ENCODE measurements at places on chromosomes 1 and 21.

DNA sequence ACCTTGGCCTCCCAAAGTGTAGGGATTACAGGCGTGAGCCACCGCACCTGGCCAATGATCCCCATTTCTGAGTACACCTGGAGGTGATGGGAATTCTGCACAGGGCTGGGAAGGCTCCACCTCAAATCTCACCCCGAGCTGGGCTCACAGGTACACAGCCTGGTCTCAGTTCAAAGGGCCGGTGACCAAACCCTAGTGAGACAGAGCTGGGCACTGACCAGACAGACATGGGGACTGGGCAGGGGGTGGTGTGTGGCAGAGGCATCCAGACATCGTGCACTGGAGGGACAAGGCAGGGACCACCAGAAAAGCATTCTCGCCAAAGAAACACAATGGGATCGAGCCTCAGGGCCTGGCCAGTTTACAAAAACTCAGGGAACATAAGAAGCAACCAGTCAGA lies 17.2 kb downstream of the LSS start:
- no peak for DNase-seq

GRCh38 chr21:24224422-24224821 lies 1382.9 kb downstream of the MRPL39 start:
- no peak for DNase-seq

DNA sequence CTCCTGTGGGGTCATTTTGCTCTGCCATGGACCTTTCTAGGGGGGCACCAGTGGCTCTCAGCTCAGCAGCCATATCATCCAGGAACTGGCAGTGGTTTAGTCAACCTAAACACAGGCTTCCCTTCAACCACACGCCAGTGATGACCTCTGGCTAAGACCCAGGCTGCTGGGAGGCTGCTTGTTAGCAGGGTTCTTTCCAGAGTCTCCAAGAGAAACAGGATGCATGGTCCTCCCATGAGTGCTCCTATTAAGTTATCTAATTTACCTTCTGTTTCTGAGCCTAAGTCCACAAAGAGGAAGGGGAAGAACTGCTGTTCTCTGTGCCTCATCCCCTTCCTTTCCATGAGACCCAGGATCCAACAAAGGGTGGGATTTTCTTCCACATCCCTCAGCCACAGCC lies 137.3 kb upstream of the PLXNA2 start:
- no peak for DNase-seq

- no peak for DNase-seq
Observed at GRCh38 chr21:46069166-46069565, 28.7 kb upstream of the COL6A2 start.

DNA sequence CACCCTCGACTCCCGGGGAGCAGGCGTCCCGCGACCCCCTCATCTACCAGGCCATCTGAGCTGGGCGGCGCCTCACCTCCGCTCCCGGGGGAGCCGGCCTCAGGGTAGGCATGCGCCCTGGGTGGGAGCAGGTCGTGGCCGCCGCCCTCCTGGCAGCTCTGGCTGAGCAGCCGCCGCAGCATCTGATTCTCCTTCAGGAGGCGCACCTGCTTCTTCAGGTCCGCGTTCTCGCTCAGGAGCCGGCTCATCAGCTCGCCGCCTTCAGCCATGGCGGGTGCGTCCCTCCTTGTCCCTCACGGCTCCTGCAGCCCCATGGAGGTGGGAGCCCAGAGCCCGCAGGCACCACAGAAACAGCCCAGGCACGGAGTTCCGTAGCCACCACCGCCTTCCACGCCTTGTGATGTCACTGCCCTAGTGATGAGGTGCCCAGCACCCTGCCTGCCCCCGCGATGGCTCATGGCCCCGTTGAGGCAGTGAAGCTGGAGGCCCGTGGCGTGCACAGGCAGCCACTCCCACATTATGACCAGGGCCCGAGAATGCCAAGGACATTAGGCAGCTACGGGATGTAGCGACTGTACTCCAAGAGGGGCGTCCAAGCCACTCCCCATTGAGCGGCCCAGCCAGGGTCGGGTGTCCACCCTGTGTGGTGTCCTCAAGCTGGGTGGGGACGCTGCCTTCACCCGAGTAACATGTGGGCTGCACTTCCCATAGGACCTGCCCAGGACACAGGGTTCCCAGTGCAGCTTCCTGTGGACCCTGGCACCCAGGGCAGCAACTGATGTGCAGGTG lies 1.5 kb downstream of the SPATC1L start:
- no peak for DNase-seq

- DNase-seq, result no peak
Observed at GRCh38 chr21:33884376-33885171, 31.0 kb downstream of the ATP5PO start.

- no peak for DNase-seq
Observed at GRCh38 chr1:229993894-229994293, 73.1 kb upstream of the GALNT2 start.

GRCh38 chr1:198364471-198364870 lies 176.0 kb downstream of the ATP6V1G3 start:
- no peak for DNase-seq

DNA sequence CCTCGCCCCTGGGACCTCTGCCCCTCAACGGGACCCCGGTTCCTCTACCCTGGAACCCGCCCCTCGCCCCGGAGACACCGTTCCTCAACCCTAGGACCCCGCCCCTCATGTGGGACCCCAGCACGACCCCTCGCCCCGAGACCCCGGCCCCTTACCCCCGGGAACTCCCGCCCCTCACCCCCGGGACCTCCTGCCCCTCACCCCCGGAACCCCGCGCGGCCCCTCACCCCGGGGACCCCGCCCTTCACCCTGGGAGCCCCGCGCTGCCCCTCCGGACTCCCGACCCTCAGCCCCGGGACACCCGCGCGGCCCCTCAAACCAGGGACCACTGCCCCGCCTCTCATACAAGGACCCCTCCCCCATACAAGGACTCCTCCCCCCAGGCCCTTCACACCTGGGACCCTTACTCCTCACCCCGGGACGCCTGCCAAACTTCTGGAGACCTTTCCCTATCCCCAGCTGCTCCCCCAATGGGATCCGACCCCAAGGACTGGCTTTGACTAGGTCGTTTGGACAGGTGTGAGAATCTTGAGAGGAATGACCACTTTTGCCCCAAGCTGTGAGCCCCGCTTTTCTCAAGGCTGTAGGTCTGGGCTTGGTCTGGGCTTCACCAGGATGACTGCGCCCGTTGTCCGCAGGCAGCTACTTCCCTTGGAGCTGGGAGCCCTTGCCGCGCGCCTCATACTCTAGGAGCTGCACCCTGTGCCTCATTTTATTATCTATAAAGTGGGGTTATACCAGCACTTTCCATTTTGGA lies 843 bp downstream of the DIP2A start:
- DNase-seq, result peak; percentile 20

GRCh38 chr1:205935869-205936268 lies 7.4 kb downstream of the SLC26A9 start:
- DNase-seq, result no peak

DNA sequence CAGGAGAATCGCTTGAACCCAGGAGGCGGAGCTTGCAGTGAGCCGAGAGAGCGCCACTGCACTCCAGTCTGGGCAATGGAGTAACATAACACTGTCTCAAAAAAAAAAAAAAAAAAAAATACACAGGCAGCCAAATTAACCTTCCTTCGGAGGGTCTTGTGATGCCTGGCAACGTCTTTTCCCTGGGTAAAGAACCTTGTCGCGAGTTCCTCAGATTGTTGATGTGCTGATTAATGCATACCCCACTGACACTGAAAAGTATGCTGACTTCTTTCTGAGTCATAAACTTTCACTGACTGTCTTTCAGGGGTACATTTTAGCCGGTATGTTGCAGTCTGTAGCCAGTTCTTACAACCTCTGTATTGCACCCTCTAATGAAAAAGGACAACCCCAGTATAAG lies 95.1 kb upstream of the SOD1 start:
- no peak for DNase-seq

DNA sequence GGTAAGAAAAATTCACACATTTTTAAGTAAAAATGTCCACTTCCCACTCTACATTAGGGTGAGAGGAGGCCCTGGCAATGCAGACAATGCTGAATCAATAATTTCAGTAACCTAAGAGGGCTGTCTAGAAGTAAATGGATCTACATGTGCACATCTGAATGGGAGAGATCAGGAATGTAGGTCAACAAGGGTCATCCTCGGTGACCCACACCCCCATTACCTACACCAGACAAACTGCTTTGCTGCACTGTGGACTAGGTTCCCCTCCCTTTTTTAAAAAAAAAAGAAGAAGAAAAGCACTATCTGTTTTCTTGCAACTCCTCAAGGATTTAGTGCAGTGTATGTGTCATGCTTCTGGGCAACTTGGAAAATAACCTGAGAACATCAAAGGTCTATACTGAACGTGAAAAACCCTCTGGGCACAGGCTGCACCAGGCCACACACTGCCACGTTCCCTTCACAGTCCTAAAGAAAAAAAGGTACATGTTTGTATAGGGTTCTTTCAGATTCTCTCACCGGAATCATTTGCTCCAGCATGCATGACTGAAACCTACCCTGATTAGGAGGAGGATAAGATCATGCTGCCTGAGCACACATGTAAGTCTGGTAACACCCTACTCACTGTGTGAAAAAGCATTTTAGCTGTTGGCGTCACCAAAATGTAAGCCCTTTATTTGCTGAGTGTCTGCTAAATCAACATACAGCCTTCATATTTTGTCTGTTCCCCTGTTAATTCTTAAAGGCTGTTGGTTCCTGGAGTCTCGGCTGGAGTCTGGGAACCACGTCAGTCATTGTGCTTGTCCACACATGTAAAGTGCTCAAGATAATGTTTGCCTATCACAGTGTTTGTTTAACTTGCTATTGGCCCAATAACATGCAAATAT lies 341.0 kb downstream of the SMYD3 start:
- DNase-seq, result no peak

- DNase-seq, result no peak
Observed at GRCh38 chr1:210777914-210778313, 356.0 kb downstream of the KCNH1 start.

DNA sequence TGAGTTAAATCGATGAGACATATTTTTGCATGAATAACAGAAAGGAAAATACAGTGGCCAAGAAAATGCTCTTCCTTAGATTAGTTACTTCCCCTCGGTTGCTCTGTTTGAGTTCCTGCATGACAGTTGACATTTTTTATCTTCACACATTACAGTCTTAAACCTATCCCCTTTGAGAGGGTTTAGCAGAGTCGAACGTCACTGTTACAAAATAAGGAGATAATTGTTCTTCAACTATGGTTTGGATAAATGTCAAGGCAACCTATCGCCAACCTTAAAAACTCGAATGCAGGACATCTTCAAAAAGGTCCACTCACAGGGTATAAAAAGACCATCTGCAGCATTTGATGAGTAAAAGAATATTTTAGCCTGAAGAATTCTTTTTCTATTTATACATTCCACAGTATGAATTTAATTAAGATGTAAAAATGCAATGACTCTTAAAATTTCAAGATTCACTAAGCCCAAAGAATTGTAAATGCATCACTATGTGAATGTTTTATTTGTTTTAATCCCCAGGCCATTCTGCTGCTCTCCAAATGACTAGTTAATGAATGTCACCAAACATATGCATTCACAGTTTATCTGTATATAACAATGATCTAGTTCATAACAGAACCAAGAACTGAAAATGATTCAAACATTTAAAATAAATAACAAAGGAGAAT lies 68.9 kb upstream of the COL11A1 start:
- no peak for DNase-seq

GRCh38 chr21:27077501-27077900 lies 110.6 kb upstream of the ADAMTS5 start:
- no peak for DNase-seq

GRCh38 chr1:28441674-28442073 lies 64.2 kb upstream of the RCC1 start:
- no peak for DNase-seq

DNA sequence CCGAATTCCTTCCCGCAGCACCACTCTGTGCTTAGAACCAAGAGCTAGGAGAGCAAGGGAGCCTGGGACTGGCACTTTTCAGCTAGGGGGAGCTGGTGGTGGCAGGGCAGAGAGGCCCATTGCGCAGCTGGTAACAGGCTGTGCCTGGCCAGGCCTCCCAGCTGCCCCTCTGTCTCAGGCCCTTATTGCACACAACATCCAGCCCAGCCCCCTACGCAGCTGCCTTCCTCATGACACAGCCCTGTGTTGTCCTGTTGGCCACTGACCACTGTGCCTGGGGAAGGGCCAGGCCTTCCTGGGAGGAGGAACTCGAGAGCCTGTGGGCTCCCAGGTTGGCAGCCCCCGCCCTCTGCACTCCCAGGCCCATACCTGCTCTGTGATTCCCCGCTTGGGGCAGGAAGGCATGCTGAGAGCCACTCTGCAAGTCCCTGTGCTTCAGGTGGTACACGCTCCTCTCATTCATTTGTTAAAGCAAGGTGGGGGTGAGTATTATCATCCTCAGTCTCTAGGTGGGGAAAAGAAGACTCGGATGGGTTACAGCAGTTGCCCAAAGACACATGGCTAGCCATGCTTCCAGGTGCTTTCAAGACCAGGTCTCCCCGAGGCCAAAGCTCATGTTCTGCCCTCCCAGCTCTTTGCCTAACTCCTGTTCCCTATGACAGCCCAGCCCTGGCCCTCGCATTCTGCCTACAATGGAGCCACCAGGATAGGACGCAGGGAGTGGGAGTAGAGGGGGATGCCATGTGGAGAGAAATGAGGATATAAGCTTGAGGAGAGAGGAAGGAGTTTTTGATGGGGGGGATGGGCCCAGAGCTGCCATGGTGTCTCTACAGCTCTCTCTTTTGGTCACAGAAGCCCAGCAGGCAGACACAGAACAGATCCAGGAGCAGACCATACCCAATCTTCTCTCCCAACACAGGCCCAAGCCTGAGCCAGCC lies 81.8 kb downstream of the TMEM53 start:
- DNase-seq, result no peak

DNA sequence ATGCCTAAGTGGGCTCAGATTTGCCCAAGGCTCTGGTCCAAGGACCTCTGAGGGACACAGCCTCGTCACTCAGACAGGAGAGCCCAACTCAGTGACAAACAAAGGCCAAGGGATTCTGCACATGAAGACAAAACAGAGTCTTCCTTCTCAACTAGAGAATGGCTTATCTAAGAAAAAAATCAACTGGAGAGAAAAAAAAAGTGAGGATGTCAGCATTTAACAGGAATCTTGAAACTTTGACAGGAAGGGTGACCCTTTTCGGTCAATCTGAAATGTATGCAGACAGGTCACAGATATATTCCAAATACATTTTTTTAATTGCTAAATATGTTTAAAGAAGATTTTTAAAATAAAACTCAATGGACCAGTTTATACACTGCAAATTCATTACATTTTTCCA lies 154.5 kb downstream of the ETS2 start:
- no peak for DNase-seq

- no peak for DNase-seq
Observed at GRCh38 chr1:218529646-218530300, 184.6 kb downstream of the TGFB2 start.

DNA sequence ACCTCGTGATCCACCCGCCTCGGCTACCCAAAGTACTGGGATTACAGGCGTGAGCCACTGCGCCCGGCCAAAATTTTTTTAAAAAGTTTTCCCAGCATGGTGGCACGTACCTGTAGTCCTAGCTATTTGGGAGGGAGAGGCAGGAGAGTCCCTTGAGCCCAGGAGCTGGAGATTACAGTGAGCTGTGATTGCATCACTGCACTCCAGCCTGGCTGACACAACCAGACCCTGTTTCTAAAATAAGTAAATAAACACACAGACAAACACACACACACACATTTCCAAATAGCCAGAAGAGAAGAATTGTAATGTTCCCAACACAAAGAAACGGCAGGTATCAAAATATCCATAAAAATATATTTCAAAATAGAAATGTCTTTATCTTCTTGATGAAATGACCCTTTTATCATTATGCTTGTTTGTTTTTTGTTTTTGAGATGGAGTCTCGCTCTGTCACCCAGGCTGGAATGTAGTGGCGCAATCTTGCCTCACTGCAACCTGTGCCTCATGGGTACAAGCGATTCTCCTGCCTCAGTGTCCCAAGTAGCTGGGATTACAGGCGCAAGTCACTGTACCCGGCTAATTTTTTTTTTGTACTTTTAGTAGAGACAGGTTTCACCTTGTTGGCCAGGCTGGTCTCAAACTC lies 9.3 kb downstream of the HES2 start:
- DNase-seq, result no peak

Data from stimulated activated CD4-positive, alpha-beta T cell treated with anti-CD3 and anti-CD28 coated beads, Interleukin-2, amount 100 ng/mL, for 24 hours (primary cell).